ENCODE measurements at places on chromosomes 12 and 14. TPM values are rescaled to one million over a fixed set of nuclear protein-coding genes. Genes with fewer than 3 reads are reported as not detected.

DNA sequence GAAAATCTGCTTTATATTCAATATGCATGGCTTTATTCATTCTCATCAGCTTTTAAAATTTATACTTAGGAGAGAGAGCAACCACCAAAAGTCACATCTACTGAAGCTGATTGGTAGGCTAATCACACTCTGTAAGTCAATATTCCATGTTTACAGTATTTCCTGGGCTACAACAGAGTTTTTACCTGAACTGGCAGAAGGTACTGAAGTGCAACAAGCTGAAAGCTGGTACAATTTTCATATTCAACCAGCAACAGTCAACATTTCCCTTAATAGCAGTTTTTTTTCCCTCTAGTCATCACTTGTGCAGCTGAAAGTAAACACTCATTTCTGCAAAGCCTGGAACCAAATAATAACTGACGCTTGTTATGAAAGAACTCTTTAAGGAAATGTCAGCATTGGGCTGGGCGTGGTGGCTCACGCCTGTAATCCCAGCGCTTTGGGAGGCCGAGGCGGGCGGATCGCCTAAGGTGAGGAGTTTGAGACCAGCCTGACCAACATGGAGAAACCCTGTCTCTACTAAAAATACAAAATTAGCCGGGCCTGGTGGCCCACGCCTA lies 12.9 kb downstream of the BRAP start:
- DNase-seq: no peak

The SLC25A47 gene
- total RNA-seq: not detected

The PROX2 gene
- not detected for total RNA-seq

The BCL2L14 gene
- total RNA-seq: 1.6 TPM

The LRFN5 gene
- 1.4 TPM for total RNA-seq

DNA sequence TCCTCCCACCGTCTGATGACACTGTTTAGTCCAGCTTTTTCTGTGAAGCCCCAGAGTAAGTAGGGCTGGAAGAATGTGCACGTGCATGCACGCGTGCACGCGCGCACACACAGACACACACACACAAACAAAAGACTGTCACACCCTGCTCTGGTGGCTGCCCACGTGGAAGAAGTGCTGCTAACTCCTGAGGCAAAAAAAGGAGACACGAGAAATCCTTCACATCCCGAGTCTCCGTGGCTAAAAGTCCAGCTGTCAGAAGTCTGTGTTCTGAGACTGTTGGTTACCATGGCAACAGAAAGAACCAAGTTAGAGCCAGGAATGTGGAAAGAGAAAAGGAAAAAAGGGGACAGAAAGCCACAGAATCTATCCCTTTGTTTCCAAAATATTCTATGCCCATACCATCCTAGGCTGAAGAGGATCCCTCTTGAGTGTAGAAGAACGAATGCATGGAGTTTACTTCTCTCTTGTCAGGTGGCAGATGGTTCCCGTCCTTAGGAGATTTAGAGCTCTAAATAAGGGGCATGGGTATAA lies 1.6 kb upstream of the C12orf71 start:
- DNase-seq: no peak

The SERPINA5 gene
- 20.6 TPM for total RNA-seq

- no peak for DNase-seq
These were observed 702.3 kb downstream of the TMEM121 start for GRCh38 chr14:106228541-106229158.

The RASSF8 gene
- 47.5 TPM for total RNA-seq

GRCh38 chr14:51394804-51395203 lies 154.8 kb downstream of the TMX1 start:
- peak; percentile 43 for DNase-seq

- no peak for DNase-seq
These were observed 693.8 kb downstream of the BCL11B start for GRCh38 chr14:98578204-98578603.

The ADCK1 gene
- 8.3 TPM for total RNA-seq

DNA sequence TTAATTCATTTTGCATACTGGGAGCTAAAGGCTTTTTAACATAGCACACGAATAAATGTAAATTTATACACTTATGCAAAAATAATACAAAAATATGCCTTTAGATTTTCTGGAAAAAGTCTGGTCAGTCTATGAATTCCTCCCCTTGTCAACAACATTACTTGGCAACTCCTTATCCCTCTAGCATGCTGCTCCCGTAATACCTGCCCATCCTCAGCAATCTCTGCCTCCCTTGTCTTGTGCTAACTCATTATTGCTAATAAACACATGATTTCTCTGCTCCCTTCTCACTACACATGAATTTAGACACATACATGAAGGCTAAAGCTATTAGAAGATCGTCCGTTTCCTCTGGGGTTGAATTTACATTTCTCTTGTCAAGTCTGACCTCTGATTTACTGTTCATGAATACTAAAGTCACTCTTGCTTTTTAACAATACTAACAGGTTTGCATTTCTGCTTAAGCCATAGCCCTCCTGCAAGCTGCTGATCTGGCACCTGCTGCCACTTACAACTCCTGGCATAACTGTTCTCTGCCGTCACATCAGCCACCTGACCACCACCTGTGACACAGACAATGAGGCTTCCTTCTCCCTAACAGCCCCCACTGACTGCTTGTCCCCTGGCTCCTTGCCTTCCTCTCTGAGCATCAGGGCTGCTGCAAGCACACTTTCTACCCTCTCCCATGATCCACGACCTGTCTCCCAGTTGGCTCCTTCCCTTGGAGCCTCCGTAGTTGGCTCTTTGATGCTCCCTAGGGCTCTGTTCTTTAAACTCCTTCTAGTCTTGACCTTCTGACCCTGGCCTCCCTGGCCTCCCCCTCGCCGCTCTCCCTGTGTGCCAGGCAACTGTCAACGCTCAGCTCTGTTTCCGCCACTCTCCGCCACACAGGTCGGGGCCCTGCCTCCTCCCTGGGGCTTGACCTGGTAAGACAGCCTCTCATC lies 177.6 kb downstream of the CALM1 start:
- no peak for DNase-seq

GRCh38 chr14:22099942-22100763 lies 426.5 kb upstream of the OR4E1 start:
- DNase-seq: no peak
